ENCODE measurements at places on chromosomes 6 and 20. TPM values are rescaled to one million over a fixed set of nuclear protein-coding genes. Genes with fewer than 3 reads are reported as not detected.
A peak's percentile ranks its signal among the peaks of the same experiment; 100 is the strongest.

PXDC1 gene
- 0.36 TPM for total RNA-seq

DNA sequence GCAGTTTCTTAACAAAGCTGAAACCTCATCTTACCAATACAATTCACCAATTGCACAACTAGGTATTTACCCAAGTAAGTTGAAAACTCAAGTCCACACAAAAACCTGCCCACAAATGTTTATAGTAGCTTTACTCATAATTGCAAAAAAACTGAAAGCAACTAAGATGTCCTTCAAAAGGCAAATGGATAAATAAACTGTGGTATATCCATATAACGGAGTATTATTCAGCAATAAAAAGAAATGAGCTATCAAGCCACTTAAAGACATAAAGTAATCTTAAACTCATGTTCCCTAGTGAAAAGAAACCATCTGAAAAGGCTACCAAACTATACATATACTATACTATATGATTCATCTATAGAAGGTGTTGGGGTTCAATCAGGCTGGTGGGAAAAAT, 179.7 kb downstream of the HACE1 start:
- DNase-seq, result no peak
- peaks cover 2% of the 10 kb centered on the region for H3K36me3 ChIP-seq
- H3K4me3 ChIP-seq, result no peak overlapping the region
- H3K27me3 ChIP-seq, result no peaks in the 10 kb centered on the region
- H3K27ac ChIP-seq, result no peak overlapping the region

SLC17A1 gene
- total RNA-seq, result not detected

GRCh38 chr6:166999884-167000253, 672 bp downstream of the CEP43 start:
- peaks cover 8% of the 10 kb centered on the region for H3K36me3 ChIP-seq
- H3K27ac ChIP-seq, result peak overlapping the region; percentile 60
- peaks cover 26% of the 10 kb centered on the region for H3K4me1 ChIP-seq
- DNase-seq, result peak; percentile 13
- H3K27me3 ChIP-seq, result no peaks in the 10 kb centered on the region

PROKR2 gene
- total RNA-seq, result not detected

DNA sequence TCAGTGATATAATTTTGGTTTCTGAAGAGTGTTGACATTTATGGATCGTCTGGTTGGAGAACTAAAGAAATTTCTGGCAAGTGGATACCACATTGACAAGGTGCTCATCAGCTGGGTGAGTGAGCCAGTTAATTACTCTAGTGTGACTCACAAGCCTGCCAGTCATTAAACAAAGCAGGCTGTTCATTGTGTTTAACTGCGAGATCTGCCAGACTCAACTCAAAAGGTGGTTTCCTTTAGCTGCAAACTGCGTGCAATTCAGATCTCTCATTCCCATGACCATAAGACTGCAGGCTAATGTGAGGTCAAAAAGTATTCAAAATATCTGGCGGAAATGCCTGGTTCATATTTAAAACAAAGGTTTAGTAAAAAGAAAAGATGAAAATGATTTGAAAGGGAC, 32.5 kb upstream of the IYD start:
- no peaks in the 10 kb centered on the region for H3K36me3 ChIP-seq
- peak; percentile 5 for DNase-seq
- H3K27ac ChIP-seq, result no peak overlapping the region
- H3K27me3 ChIP-seq, result peaks cover 2% of the 10 kb centered on the region
- H3K4me3 ChIP-seq, result no peak overlapping the region
- H3K4me1 ChIP-seq, result no peaks in the 10 kb centered on the region

GRCh38 chr6:107625264-107625663, 135.3 kb downstream of the SOBP start:
- no peak for DNase-seq
- H3K4me3 ChIP-seq, result no peak overlapping the region
- H3K27me3 ChIP-seq, result no peaks in the 10 kb centered on the region
- H3K36me3 ChIP-seq, result no peaks in the 10 kb centered on the region

GRCh38 chr6:57267586-57268293, 45.6 kb upstream of the RAB23 start:
- peaks cover 20% of the 10 kb centered on the region for H3K4me1 ChIP-seq
- no peak overlapping the region for H3K4me3 ChIP-seq
- no peak overlapping the region for H3K27ac ChIP-seq
- peaks cover 10% of the 10 kb centered on the region for H3K27me3 ChIP-seq
- H3K36me3 ChIP-seq, result no peaks in the 10 kb centered on the region

Data from activated naive CD4-positive, alpha-beta T cell treated with anti-CD3 and anti-CD28 coated beads for 36 hours (primary cell).